ENCODE measurements at places on chromosomes 16 and 17. TPM values are rescaled to one million over a fixed set of nuclear protein-coding genes. Genes with fewer than 3 reads are reported as not detected.

HSD17B2 gene
- total RNA-seq, result not detected

ALDOA gene
- 857 TPM for total RNA-seq

RNF112 gene
- total RNA-seq, result 1.6 TPM

SLC9A5 gene
- 7.6 TPM for total RNA-seq

RAB11FIP4 gene
- total RNA-seq, result 39.1 TPM

RDM1 gene
- total RNA-seq, result 7.6 TPM

DNA sequence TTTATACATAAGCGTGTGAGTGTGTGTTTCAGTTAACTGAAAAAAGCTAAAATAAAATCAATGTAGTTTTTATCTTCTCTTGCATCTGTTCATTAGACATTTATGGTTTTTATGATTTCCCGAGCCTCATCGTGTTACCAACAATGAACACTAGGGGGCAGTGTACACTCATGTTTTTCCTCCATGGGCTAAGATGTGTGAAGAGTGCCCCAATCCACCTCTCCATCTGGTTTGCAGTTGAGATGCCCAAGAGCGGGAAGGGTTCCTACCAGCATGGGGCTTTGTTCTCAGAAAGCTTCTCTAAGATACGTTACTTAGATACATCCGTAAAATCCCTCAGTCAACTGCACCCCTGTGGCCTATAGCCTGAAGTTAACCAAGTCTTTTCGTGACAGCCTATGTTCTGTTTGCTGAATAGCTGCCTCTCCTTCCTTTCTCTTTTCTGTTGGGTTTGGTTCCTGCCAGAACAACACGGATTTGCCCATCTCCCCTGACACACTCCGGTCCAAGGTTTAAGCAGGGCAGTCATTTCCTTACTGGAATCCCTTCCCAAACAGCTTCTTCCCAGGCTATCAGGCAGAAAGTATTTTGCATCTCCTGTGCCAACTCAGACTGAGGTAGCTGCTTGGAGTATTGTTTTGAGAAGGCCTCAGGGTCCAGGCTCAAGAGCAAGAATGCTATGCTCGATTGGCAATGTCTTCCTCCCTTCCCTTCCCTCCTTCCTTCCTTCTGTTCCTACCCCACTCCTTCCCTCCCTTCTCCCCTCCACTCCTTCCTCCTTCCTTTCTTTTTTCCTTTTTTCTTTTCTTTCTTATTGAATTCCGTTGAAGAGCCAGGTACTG lies 12.9 kb upstream of the ELAC2 start:
- DNase-seq, result peak; percentile 26
- H3K27me3 ChIP-seq, result peaks cover 4% of the 10 kb centered on the region
- H3K36me3 ChIP-seq, result no peaks in the 10 kb centered on the region
- peak overlapping the region; percentile 39 for H3K27ac ChIP-seq
- H3K4me1 ChIP-seq, result peaks cover 13% of the 10 kb centered on the region
- H3K4me3 ChIP-seq, result no peak overlapping the region

GRCh38 chr17:17726458-17727060 lies 45.3 kb downstream of the RAI1 start:
- peak overlapping the region; percentile 21 for H3K4me3 ChIP-seq
- no peaks in the 10 kb centered on the region for H3K36me3 ChIP-seq
- H3K27ac ChIP-seq, result no peak overlapping the region
- DNase-seq, result no peak

DNA sequence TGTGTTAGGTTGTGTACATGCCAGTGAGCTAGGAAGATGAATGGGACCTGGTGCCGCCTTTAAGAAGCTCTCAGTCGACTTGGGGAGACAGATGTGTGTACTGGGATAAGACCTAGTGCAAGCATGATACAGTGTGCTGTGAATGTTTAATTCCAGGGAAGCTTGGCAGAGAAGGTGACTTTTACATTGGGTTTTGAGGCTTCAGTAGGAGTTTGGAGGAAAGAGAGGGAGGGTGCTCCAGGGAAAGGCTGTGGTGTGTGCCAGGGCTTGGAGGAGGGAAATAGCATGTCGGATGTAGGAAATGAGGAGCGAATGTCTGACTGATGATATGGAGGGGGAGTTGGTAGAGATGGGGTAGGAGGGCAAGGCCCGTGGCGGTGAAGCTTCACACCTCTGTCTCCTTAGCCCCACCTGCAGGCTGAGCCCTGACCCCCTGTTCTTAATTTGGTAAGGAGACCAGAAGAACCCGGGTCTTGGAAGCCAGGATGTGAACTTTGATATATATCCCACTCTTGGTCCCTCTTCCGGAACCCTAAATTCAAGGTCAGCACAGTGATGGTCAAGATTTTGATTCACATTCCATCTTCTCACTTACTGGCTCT lies 76.6 kb downstream of the PLCG2 start:
- no peak overlapping the region for H3K4me3 ChIP-seq
- no peaks in the 10 kb centered on the region for H3K4me1 ChIP-seq
- no peak overlapping the region for H3K27ac ChIP-seq
- H3K36me3 ChIP-seq, result no peaks in the 10 kb centered on the region
- H3K27me3 ChIP-seq, result no peaks in the 10 kb centered on the region

GRCh38 chr17:70552230-70552981 lies 383.1 kb downstream of the KCNJ2 start:
- no peak overlapping the region for H3K27ac ChIP-seq
- H3K4me3 ChIP-seq, result no peak overlapping the region
- DNase-seq, result no peak
- no peaks in the 10 kb centered on the region for H3K4me1 ChIP-seq

DNA sequence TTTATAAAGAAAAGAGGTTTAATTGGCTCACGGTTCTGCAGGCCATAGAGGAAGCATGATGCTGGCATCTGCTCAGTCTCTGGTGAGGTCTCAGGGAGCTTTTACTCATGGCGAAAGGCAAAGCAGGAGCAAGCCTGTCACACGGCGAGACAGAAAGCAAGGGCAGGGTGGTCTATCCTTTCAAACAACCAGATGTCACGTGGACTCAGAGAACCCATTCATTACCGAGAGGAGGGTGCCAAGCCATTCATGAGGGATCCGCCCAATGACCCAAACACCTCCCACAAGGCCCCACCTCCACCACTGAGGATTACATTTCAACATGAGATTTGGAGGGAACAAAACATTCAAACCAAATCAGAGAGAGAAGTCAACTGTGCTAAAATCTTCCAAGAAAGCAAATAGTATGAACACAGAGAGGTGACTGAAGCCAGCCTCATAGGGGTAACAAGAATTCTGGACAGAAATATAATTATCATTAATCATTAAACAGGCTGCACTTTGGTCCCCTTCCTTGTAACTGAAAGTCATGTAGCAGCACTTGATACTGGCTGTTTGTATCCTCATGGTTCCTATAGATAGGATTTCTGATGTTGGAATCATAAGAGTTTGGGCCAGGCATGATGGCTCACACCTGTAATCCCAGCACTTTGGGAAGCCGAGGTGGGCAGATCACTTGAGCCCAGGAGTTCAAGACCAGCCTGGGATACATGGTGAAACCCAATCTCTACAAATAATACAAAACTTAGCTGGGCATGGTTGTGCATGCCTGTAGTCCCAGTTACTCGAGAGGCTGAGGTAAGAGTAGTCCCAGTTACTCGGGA lies 52.5 kb upstream of the B4GALNT2 start:
- H3K36me3 ChIP-seq, result no peaks in the 10 kb centered on the region
- no peak for DNase-seq
- H3K27ac ChIP-seq, result no peak overlapping the region
- H3K4me3 ChIP-seq, result no peak overlapping the region

DNA sequence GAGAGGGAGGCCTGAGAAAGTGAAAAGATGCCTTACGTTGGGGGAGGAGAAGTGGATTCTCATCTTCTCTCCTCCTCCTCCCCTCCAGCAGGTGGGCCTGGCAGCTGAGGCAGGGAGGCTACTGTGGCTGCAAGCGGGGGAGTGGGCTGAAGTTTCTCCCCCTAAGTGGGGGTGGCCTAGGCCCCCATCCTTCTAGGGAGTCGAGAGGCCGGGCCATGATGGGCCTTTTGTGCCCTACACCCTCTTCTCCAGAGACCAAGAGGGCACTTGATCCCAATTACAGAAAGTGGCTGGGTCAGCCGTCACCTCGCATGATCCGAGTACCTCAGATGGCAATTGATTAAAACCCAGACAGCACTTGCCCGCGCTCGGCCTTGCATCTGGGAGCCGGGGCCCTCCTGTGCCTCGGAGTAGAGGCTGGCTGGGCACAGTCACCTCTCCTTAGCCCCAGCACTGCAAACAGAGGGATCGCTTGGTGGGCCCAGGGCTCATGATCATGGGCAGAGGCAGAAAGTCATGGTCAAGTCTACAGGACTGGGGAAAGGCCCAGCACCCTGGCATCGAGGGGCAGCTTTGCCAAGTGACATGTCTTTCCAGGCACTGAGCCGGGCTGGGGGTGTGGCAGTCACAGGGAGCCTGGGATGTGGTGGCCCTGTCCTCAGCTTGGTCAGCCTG lies 78.3 kb downstream of the IRX5 start:
- no peak overlapping the region for H3K27ac ChIP-seq
- no peaks in the 10 kb centered on the region for H3K4me1 ChIP-seq
- DNase-seq, result no peak
- no peaks in the 10 kb centered on the region for H3K36me3 ChIP-seq

DNA sequence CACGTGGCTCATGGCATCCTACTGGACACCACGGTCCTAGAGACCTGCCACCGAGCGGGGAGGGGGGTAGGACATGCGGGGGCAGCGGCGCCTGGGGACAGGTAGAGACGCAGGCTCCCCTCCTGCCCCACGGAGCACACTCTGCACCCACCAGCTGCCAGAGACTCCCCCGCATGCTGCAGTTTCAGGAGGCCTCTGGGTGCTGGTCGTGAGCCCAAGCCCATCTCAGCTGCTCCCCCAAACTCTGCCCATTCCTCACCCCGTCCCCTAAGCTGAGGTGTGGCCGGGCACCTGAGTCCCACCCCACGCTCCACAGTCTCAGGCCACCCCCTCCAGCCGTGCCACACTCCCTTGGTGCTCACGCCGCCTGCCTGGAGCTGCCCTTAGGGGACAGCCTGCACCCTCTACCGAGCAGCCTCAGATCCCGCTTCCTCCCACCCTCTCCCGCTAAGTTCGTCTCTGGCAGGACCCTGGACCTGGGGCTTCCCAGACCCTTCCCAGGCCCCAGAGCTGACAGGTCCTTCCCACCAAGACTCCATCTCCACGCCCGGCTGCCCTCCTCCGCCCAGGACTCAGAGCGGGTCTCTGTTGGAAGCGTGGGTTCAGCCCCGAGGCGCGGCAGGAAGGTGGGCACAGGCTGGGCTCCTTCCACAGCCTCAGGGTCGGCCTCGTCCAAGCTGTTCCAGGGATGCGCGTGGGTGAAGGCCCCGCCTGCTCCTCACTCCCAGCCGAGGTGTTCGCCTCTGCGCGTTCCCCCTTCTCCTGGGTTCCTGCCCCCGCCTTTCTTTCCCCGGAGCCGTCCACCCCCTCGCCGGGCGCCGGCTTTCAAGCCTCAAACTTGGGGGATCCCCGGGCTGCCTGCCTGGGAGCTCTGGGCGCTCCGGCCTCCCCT lies 1.3 kb downstream of the RAB40B start:
- peaks cover 14% of the 10 kb centered on the region for H3K36me3 ChIP-seq
- H3K27ac ChIP-seq, result no peak overlapping the region
- peaks cover 18% of the 10 kb centered on the region for H3K4me1 ChIP-seq

GRCh38 chr17:47663912-47664623 lies 14.3 kb downstream of the KPNB1 start:
- H3K4me3 ChIP-seq, result no peak overlapping the region
- H3K27ac ChIP-seq, result peak overlapping the region; percentile 79
- no peaks in the 10 kb centered on the region for H3K27me3 ChIP-seq
- H3K4me1 ChIP-seq, result peaks cover 50% of the 10 kb centered on the region

- no peaks in the 10 kb centered on the region for H3K36me3 ChIP-seq
- DNase-seq, result no peak
- no peak overlapping the region for H3K27ac ChIP-seq
- H3K4me1 ChIP-seq, result peaks cover 7% of the 10 kb centered on the region
- H3K27me3 ChIP-seq, result peaks cover 11% of the 10 kb centered on the region
- no peak overlapping the region for H3K4me3 ChIP-seq
These were observed 62.0 kb downstream of the RPH3AL start for GRCh38 chr17:290626-291025.

- H3K27me3 ChIP-seq, result peaks cover 33% of the 10 kb centered on the region
- H3K4me3 ChIP-seq, result no peak overlapping the region
- no peak for DNase-seq
- H3K4me1 ChIP-seq, result peaks cover 68% of the 10 kb centered on the region
- H3K27ac ChIP-seq, result no peak overlapping the region
- no peaks in the 10 kb centered on the region for H3K36me3 ChIP-seq
These were observed 30.3 kb downstream of the IRF8 start for GRCh38 chr16:85929259-85929721.

GRCh38 chr16:49862694-49863093 lies 6.8 kb upstream of the ZNF423 start:
- no peak for DNase-seq
- no peak overlapping the region for H3K27ac ChIP-seq
- H3K36me3 ChIP-seq, result no peaks in the 10 kb centered on the region

DNA sequence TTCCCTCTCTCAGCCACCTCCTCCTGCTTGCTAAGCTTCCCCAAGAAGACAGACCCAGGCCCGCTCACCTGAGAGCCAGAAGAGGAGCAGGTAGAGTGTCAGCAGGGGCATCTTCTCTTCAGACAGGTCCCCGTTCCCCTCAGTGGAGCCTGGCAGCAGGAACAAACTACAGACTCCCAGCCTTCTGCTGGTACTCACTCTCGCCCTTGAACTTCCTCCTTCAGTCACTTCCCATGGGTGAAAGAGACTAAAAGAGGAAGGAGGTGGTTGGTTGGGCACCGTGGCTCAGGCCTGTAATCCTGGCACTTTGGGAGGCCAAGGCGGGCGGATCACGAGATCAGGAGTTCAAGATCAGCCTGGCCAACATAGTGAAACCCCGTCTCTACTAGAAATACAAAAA lies at the start of gene CD300LF:
Gene CD300LF, minus strand, starts transcription at position 168 of the 400 bp plus-strand sequence. Its CDS starts 57 bp downstream, at position 111.
- H3K4me3 ChIP-seq, result no peak within 1 kb of the TSS
- no peak for DNase-seq
- H3K36me3 ChIP-seq, result no peaks in the 10 kb centered on the region
- no peaks in the 10 kb centered on the region for H3K4me1 ChIP-seq

GRCh38 chr16:997440-998051 lies 16.0 kb downstream of the SOX8 start:
- peaks cover 8% of the 10 kb centered on the region for H3K27me3 ChIP-seq
- H3K27ac ChIP-seq, result no peak overlapping the region
- peak; percentile 55 for DNase-seq
- no peaks in the 10 kb centered on the region for H3K36me3 ChIP-seq
- peaks cover 56% of the 10 kb centered on the region for H3K4me1 ChIP-seq
- peak overlapping the region; percentile 82 for H3K4me3 ChIP-seq

DNA sequence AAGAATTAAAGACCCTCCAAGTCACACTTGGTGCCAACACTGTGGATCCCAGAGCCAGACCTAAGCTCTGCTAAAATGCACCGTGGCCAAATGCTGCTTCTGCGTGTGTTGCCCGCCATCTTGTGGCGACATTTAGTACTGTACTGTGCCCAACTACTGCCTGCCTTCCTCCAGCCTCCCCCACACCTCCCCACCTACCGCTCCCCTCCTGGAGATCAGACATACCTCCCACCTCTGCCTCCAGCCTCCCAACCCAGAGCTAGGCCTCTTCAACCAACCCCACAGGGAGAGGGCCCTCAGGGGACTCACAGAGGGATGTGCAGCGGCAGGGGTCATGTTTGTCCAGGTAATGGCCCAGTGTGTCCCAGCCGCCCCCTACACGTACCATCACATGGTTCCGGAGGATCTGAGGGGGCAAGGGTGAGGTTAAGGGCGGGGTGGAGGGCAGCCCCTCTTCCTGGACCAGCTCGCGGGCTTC lies 5.5 kb downstream of the GAS2L2 start:
- peaks cover 39% of the 10 kb centered on the region for H3K27me3 ChIP-seq
- H3K27ac ChIP-seq, result no peak overlapping the region
- no peaks in the 10 kb centered on the region for H3K36me3 ChIP-seq
- H3K4me1 ChIP-seq, result peaks cover 26% of the 10 kb centered on the region
- DNase-seq, result peak; percentile 82
- no peak overlapping the region for H3K4me3 ChIP-seq

- H3K4me1 ChIP-seq, result no peaks in the 10 kb centered on the region
- no peak overlapping the region for H3K27ac ChIP-seq
- DNase-seq, result no peak
- H3K27me3 ChIP-seq, result peaks cover 19% of the 10 kb centered on the region
These were observed 150.8 kb upstream of the FOXF1 start for GRCh38 chr16:86359571-86359970.

GRCh38 chr17:13777003-13777402 lies 175.3 kb upstream of the HS3ST3A1 start:
- no peak overlapping the region for H3K27ac ChIP-seq
- no peak for DNase-seq
